SK-N-DZ (cell line): ENCODE measurements at places on chromosomes 11 and 22.

DNA sequence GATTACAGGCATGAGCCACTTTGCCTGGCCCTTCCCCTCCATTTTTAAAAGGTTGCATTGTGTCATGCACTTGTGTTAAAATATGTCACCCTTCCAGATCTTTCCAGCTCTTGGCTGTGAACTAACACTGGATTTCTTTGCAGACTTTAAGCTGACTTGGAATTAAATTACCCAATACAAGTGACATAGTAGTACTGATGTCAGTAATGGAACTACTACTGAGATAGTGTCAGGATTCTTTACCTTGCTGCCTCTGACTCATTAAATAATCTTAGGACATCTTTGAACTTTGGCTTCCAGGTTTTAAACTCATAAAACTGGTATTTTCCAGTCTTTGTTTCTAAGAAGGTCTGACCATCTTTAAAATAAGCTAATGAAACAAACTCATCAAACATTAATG lies 51.8 kb upstream of the OR4B1 start:
- no peak for DNase-seq

DNA sequence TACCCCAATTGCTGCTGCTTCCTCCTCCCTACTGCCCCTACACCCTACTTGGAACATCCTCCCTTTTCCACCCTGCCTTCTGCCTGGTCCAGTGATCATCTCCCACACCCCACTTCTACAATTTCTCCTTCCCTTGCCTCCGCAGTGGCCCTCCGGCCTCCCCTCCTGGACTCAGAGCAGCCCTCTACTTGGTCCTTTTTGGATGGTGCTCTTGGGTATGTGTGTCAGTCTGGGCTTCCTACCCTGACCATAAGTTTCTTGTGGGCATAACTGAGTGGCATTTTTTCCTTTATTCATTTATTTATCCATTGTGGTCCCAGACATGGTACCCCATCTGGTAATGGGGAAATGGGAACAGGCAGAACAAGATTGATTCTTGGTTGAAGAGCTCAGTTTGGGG lies 111.4 kb upstream of the NAV2 start:
- no peak for DNase-seq

DNA sequence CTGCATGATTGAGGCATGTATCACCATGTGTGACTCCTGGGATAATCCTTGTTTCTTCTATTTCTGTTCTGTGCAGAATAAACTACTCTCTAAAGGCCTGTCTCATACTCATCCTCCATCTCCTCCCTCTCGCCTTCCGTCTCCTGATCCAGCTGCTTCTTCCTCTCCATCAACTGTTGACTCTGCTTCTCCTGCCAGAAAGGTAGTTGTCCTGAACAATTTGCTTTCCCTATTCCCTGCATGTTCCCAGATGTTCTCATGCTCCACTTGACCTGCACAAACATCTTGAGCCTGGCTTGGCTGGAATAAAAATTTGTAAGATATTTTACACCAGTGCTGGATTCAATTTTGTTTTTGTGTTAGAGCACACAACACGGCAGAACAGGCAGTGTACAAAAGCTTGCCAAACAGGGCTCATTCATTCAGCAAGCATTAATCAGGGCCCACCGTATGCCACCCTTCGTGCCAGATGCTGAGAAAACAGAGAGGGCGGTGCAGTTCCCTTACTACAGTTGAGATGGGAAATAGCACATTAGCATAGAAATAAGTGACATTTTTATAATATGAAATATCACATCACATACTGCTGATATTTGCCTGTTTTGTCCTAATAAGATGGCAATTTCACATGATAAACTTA lies 133.3 kb upstream of the PARVA start:
- DNase-seq = no peak

DNA sequence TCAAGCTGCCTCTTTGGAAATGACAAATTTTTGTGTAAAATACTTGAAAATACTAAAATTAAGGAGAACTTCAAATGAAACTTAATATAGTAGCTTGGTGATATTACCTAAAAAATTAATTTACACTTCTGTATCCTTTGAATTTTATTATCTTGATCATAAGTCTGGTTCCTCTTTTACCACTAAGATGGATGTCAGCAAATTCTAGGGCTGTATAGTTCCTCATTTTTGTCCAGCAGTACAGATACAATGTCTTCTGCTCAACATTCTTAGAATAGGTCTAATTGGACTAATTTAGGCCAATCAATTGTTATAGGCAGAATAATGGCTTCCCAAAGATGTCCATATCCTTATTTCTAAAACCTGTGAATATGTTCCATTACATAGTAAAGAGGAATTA lies 1298.0 kb upstream of the RAG2 start:
- DNase-seq = no peak

GRCh38 chr11:4194889-4195288 lies 100.3 kb downstream of the RRM1 start:
- DNase-seq = no peak

- no peak for DNase-seq
Measured at GRCh38 chr11:119889728-119890280, 160.8 kb upstream of the NECTIN1 start.

DNA sequence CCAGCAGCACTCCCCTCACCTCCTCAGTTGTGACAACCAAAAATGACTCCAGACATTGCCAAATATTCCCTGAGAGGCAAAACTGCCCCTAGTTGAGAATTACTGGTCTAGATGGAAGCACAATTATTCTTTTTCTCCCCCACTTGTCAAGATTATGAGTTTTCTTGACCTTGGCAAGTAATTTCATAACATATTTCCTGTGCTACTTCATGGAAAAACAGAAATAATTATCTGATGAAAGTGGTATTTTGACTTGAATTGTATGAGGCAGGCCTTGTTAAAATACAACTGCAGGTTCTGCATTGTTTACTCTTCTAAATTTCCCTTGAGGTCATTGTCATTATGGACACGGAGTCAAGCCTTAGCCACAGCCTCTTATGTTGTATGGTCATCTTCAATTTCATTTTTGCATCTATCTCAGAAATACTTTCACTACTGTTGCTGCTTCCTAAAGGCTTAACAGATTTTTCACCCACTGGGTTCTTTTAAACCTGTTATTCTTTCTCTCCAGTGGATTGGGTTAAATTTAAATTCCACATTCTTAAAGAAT lies 32.2 kb upstream of the LDLRAD3 start:
- DNase-seq = no peak

DNA sequence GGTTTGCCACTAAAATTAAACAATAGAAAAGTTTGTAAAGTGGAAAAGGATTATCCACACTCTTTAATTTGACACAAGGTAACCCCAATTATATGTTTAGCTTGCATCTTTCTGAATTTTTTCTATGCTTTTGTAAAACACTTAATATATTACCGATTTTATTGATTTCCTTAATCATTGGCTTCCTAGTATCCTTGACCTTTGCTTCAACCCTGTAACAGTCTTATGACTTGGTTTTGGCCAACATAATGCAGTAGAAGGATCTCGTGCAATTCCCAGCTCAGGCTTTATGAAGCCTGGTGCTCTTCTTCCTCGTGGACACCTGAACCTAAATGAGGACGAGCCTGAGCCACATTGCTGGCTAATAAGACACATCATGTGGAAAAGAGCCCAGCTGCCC lies 23.6 kb upstream of the CASP4 start:
- no peak for DNase-seq

DNA sequence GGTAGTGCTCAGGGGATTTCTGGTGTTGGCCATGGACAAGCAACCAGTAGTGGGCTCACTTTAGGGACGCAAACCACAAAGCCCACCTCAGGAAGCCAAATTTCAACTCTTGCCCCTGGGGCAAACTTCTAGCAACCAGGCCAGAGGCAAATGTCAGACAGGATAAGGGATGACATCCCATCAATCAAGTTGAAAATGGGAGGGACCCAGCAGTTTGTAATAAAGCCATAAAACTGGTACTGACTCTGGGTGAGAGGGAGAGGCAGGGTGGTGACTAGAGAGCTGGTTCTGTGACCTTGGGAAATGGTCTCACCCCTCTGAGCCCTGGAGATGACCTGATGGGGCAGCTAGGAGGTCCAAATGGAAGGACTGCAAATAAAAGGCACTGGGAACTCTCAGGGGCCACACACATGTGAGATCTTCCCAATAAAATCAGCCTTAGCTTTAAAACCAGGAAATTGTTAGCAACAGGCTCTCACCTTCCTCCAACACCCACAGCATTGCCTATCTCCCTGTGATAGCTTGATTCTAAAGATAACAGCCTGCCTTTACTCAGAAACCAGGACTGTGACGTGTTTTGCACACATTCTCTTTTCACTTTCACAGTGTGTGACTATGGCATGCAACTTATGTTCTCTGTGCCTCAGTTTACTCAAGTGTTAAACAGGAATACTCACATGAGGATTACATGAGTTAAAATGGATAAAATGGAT lies 6.4 kb upstream of the TBC1D10A start:
- no peak for DNase-seq

- DNase-seq = no peak
Measured at GRCh38 chr22:39913886-39914285, 13.0 kb downstream of the GRAP2 start.

- DNase-seq = no peak
Measured at GRCh38 chr11:34149786-34150185, 44.4 kb downstream of the NAT10 start.

GRCh38 chr11:78786086-78786485 lies 211.4 kb upstream of the NARS2 start:
- peak; percentile 23 for DNase-seq

GRCh38 chr11:86802601-86803051 lies 2.3 kb downstream of the PRSS23 start:
- DNase-seq = peak; percentile 68

DNA sequence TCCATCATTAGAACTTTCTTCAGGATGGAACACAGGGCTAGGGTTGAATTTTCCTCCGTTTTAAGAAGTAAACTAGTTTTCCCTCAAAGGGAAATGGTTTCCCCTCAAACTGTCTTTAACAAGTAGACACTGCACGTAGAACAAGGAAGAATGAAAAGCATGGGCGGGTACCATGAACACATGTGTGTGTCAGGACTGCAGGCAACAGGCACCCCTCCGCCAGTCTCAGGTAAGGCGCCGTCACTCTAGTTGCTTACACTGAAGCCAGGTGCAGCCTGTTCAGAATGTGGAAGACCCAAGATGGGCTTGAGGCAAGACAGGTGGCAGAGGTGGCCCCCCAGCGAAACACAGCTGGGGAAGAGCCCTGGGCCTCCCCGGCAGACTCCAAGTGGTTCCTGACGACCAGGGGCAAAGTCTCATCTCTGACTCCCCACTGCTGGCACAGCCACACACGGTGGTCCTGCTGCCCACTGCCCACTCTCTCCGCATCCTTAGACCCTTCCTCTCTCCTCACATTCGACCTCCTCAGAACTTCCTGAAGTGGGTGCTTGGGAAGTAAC lies 25.4 kb upstream of the MOB2 start:
- DNase-seq = no peak

GRCh38 chr11:2663506-2663905 lies 36.3 kb downstream of the KCNQ1OT1 start:
- DNase-seq = no peak
